Effector memory CD4-positive, alpha-beta T cell (primary cell): ENCODE measurements at places on chromosomes 7 and 10.

- no peak for DNase-seq
Measured at GRCh38 chr7:213324-213993, 21.1 kb downstream of the FAM20C start.

- no peak for DNase-seq
Measured at GRCh38 chr7:117195361-117196029, 127.4 kb downstream of the WNT2 start.

GRCh38 chr7:93646538-93646937 lies 72.0 kb upstream of the CALCR start:
- DNase-seq = no peak

DNA sequence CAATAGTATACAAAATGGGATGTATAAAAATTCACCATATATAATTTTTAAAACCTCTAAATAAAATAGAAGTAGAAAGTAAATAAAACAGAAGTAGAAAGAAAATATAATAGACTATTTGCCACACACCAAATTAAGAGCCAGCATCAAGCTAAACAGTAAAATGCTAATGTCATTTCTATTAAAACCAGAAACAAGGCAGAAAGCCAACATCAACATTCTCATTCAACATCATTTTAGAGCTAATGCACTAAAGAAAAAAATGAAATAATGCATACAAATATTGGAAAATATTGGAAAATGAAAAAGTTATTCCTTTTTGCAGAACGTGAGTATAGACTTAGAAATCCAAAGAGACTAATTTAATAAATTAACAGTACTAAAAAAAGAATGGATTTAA lies 23.4 kb upstream of the RELN start:
- DNase-seq = no peak
